ENCODE measurements at places on chromosomes 12 and 14.

GRCh38 chr12:25276199-25276937, 25.6 kb upstream of the KRAS start:
- no peak for ATAC-seq

DNA sequence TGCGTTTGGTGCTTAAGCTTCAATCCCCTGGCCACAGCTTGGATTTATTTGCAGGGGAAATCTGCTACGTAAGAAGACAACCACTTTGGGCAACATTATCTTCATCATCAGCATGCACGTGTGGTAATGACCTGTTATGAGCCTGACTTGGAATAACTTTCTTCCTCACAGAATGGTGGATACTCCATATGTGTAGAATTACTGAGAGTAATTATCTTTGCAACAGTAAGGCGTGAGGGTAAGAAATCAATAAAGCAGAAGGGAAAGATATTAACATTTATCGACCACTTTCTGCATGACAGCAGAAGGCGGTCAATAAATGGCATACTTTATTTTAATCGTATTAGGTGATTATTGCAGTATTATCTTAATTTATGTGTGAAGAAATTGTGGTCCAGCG, 152.7 kb downstream of the RGS6 start:
- no peak for ATAC-seq

GRCh38 chr12:108611884-108612415, 14.1 kb upstream of the TMEM119 start:
- peak; percentile 16 for ATAC-seq

GRCh38 chr14:68848253-68848652, 55.4 kb upstream of the ZFP36L1 start:
- ATAC-seq: no peak

GRCh38 chr14:102370305-102370809, 7.6 kb downstream of the TECPR2 start:
- no peak for ATAC-seq

GRCh38 chr14:22097072-22097471, 423.5 kb upstream of the OR4E1 start:
- no peak for ATAC-seq

- ATAC-seq: no peak
Measured at GRCh38 chr14:73403181-73403752, 55.1 kb downstream of the NUMB start.

GRCh38 chr12:95336387-95337067, 118.9 kb downstream of the VEZT start:
- ATAC-seq: no peak

- ATAC-seq: peak; percentile 68
Measured at GRCh38 chr12:122888232-122888752, 7.6 kb downstream of the VPS37B start.

DNA sequence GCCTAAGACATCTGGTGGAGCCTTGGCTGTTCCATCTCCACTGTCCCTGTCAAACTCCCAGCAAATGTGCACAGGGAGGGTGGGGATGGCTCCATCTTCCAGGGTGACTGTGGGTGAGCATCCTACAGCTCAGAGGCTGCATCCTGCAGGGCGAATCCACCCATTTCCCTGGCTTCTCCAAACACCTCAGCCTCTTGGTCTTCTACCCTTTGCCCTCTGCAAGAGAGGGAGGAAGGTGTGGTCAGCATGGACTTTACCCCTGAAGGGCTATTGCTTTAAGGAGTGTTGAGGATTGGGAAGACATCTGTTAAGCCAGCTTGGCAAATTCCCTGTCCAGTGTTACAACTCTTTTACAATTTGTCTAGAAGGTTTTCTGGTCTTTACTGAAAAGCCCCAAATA, 23.1 kb upstream of the DGLUCY start:
- ATAC-seq: no peak

Measured in stimulated activated memory B cell treated with anti-CD40 and anti-IgM and Interleukin-4, amounts not matched to agents 10 μg/mL and 1 μg/mL and 100 μg/mL, for 72 hours (primary cell).